Activated CD4-positive, CD25-positive, alpha-beta regulatory T cell treated with anti-CD3 and anti-CD28 coated beads, Interleukin-2, amount 50 U/mL, for 16 hours (primary cell): ENCODE measurements at places on chromosomes 1 and 21.

GRCh38 chr1:29354511-29355098, 118.3 kb downstream of the PTPRU start:
- DNase-seq = no peak

- DNase-seq = no peak
Observed at GRCh38 chr1:116990612-116991151, 10.9 kb upstream of the CD101 start.

GRCh38 chr1:61444288-61444687, 280.7 kb downstream of the TM2D1 start:
- DNase-seq = no peak

GRCh38 chr1:181506563-181507353, 23.4 kb downstream of the CACNA1E start:
- DNase-seq = no peak

DNA sequence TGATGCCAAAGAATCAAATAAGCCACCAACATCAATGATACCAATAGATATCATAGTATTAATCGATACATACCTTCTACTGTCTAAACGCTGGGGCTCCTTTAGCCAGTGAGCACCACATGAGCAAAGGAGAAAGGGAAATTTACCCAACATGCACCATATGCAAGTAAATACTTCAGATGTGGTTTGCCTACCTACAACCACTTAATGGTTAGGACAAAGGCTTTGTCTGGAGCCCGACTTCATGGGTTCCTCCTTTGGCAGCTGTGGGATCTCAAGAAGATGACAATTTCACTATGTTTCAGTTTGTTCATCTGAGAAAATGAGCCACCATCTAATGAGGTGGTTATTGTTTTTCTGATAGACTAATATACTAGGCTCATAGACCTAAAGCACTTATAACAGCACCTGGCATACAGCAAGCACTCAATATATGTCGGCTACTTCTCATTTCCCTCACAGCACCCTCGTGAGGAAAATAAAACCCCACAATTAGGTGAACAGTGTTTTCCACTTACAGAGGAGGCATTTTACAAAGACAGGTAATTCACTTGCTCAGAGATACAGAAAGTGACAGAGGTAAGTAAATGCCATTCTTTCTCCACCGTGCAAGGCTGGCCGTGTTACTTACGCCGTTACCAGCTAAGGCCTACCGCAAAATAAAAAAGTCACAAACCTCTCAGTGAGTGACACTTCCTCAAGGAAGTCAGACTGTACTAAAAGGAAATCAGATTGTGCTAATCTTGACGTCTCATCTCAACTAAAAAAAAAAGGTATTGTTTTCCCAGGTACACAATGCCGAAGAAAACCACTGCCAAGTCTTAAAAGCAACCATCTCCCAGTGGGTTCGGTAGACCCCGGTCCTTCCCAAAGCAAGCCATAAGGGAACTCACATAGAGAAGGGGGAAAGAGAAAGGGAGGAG, 1.6 kb downstream of the TTC13 start:
- no peak for DNase-seq

DNA sequence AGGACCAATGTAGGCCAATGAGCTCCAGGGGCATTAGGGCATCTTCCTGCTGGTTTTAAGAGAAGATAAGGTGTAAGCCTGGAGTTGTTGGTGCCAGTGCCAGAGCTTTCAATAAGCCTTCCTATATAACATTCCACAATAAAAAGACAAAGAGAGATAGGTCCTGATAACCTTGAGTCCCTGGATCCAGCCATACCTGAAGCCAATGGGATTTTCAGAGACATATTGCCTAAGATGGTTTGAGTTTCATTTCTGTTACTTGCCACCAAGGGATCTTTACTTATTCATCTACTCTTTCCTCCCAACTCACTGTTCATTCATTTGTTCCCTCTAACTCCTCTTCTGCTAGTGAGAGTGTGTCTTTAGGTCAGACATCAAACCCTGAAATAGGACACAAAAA, 68.8 kb upstream of the CAPZB start:
- DNase-seq = no peak

DNA sequence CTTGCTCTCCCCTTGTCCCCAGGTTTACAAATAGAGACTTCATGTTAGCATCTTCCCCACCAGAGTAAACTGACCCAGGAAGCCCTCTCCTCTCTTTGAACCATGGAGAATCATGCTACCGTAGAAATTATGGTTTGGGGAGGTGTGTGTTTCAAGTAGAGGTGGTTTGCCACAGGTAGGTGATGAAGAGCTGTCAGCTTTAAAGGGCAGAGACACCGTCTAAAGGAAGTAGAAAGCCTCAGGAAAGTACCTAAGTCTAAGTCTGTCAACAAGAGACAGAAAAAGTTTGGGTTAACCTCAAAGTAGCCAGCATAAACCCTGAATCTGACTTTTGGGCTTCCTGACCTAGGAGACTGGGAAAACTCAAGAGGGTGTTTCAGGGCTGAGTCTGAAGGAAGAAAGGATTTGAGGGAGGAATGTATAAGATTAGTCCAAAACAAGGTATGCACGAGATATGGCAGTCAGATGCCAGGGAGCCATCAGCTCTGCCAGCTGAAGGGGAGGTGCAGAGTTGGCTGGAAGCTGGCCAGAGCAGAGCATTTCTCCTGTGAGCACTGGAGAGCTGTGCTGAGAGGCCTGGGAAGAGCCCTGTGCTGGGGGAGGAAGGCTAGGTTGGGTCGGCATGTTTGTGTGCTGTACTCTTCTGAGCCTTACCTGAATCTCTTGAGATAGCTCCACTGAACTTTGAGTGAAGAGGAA, 14.3 kb downstream of the ADAMTSL4 start:
- no peak for DNase-seq

GRCh38 chr1:89565521-89565920, 40.9 kb downstream of the LRRC8B start:
- DNase-seq = no peak

DNA sequence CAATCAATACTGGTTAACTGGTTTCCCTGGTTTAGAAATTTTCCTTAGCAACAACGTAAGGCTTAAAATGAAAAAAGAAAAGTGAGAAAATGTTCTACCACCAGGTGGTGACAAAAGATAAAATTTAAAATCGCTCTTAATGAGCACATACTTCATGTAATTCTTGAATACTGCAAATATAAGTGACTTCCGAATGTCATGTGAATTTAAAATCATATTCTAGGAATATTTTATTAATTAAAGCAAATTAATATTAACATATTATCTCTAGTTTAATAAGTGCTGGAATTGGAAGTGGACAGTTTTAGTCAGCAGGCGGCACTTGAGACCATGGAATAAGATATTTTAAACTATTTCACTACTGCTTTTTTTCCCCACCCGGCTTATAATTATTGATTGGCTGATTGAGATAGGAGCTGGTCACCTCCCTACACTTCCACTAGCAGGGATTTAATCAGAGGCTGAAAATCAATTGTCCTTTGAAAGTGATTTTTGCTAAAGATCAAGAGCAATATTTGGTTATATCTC, 5.0 kb upstream of the ADAMTS1 start:
- no peak for DNase-seq

DNA sequence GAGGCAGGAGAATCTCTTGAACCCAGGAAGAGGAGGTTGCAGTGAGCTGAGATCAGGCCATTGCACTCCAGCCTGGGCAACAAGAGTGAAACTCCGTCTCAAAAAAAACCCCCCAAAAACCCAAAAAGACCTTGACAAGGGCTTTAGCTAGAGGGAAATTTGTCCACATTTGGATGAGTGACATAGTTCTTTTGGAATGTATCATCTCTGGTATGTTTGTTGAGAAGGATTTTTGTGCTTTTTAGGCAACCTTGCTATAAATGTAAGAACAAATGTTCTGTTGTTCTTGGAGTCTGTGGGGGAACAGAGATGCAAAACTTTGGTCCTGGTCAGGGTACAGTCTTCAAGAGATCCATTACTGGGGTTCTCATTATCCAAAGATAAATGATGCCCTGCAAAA, 28.9 kb downstream of the INAVA start:
- no peak for DNase-seq

DNA sequence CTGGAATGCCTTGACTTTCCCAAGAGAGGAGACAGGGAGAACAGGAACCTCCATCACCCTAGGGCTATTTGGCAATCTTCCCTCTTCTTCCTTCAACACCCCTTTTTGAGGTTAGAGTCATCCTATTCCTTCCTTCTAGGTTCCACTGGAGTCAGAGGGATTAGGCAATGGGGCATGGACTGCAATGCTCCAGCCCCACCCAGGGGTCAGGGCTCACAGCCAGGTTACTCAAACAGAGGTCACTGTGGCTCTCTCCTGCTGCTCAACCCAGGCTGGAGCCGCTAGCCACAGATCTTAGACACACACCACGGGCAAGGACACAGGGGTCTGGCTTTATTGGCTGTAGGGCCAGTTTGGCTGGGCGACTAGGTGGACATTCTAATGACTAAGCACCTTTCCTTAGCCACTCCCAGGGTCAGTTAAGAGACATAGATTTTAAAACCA, 145.5 kb upstream of the NRIP1 start:
- DNase-seq = no peak

GRCh38 chr21:28754127-28754611, 238.5 kb downstream of the LTN1 start:
- no peak for DNase-seq

DNA sequence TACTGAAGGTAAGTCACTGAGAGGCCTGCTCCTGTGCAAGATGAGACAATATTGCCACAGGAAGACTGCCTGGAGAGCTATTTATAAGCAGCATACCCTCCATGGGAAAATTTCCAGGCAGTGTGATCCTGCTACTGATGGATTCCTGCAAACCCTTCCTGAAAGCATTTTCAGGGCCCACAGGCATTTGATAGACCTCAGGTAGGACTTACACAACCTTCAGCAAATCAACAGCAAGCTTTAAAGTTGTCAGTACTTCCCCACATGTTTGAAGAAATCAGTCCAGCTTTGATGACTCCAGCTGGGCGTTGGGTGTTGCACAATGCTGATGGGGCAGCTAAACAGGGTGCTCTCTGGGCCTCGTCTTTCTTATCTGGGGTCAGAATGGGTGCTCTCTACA, 108.8 kb downstream of the PLXNA2 start:
- DNase-seq = no peak

- DNase-seq = no peak
Observed at GRCh38 chr1:67084765-67085318, 30.9 kb upstream of the SLC35D1 start.

GRCh38 chr1:226135709-226136108, 50.8 kb downstream of the ACBD3 start:
- no peak for DNase-seq

DNA sequence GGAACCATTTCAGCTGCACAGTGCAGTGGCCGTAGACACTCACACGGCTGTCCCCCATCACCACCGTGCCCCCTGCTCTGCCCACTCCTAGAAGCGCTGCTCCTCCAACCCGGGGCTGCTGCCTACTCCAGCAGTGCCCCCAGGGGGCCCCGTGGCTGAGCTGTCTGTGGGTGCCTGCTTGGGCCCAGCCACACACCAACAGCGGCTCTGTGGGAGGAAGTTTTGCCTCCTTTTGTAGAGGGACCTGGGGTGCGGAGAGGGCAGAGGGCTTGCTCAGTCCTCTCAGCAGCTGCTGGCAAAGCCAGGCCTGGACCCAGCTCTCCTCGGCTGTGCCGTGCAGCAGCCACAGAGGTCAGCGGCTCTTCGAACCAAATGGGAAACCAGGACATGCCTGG, 11.4 kb upstream of the LRRC3 start:
- DNase-seq = no peak

- no peak for DNase-seq
Observed at GRCh38 chr1:18121072-18121820, 13.6 kb downstream of the IGSF21 start.

DNA sequence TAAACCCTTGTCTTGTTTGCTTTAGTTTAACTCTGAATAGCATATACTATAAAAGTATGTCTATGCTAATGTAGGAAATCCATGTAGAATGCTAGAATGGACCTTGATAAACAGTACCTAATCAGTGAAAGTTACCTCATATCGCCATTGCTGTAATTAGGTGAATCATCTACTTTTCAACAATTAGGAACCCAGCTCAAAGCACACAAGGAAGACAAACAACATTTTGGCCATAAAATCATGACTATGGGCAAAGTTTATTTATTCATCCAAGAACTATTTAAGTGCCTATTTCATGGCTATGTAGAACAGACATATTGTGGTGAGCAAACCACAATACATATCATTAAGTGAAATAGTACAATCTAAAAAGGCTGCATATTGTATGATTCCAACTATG, 1043.2 kb downstream of the BRINP3 start:
- no peak for DNase-seq

DNA sequence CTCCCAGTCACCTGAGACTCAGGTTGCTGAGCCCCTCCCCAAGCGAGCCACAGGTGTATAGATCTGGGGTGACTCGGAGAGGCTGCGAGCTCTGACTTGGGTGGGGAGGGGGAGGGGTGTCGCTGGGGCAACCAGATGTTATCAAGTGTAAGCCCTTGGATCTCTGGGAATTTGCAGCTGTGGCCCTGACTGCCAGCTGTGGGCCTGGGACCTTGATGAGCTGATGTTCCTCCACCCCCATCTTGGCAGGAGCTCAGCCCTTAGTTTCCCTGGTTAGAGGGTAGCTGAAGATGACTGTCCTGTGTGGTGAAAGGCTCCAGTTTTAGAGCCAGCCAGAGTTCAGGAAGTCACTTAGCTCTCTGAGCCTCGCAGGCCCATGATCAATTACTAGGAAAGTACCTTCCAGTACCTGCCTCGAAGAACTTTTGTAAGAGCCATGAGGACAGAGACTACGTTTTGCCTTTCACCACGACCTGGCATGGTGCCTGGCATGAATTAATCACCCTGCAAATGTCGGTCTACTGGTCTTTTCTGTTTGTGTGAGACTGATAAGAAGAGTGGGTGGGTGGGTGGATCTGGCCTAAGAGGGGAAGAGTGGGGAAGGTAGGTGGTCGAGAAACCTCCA, 55.8 kb downstream of the YARS1 start:
- DNase-seq = no peak

DNA sequence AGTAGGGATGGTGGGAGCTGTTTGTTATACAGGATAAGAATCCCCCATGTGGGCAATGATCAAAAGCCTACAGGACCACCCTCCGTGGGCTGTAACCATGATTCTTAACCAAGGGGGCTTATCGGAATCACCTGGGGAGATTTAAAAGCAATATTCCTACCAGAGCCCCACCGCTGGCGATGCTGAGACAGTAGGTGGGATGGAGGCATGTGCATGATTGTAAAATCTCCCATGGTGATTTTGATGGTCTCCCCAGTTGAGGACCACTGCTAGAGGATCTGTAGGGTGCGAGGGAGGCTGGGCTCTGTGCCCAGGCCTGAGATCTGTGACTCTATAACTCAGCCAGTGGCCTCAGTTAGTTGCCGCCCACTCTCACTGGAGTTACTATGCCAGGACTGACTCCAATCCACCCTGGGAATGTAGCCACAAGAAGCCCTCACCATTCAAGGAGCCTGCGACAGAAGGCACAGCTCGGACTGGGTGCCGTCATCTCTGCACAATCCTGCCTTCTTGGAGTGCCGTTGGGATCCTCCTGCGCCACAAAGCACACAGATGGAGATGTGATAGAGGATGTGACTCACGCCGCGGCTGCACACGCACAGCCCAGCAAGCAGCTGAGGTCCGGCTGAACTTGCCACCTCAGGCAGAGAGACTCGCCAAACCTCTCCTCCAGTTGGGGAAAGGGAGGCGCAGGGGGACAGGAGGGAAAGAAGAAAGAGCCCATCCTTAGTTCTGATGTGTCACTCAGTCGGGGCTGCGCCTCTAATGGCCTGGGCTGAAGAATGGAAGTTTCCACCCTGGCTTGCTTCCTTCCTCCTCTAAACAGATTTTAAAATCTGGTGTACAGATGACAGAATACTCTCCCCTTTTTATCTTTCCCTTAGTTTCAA, 26.5 kb downstream of the AKNAD1 start:
- DNase-seq = no peak
